ENCODE measurements at places on chromosomes 11 and 22. TPM values are rescaled to one million over a fixed set of nuclear protein-coding genes. Genes with fewer than 3 reads are reported as not detected.

- H3K4me1 ChIP-seq: peaks cover 4% of the 10 kb centered on the region
- no peaks in the 10 kb centered on the region for H3K27me3 ChIP-seq
- no peak for DNase-seq
- no peak overlapping the region for H3K4me3 ChIP-seq
- no peak overlapping the region for H3K27ac ChIP-seq
Measured at GRCh38 chr22:47221840-47222615, 459.6 kb downstream of the TBC1D22A start.

GRCh38 chr22:24510637-24511625, 15.8 kb downstream of the UPB1 start:
- no peak overlapping the region for H3K4me3 ChIP-seq
- H3K36me3 ChIP-seq: no peaks in the 10 kb centered on the region
- peaks cover 2% of the 10 kb centered on the region for H3K27me3 ChIP-seq
- no peak for DNase-seq

- H3K4me3 ChIP-seq: no peak overlapping the region
- H3K36me3 ChIP-seq: peaks cover 44% of the 10 kb centered on the region
- no peaks in the 10 kb centered on the region for H3K27me3 ChIP-seq
- peak overlapping the region; percentile 57 for H3K27ac ChIP-seq
- H3K4me1 ChIP-seq: peaks cover 51% of the 10 kb centered on the region
Measured at GRCh38 chr11:76792505-76793264, 9.5 kb downstream of the TSKU start.

DNA sequence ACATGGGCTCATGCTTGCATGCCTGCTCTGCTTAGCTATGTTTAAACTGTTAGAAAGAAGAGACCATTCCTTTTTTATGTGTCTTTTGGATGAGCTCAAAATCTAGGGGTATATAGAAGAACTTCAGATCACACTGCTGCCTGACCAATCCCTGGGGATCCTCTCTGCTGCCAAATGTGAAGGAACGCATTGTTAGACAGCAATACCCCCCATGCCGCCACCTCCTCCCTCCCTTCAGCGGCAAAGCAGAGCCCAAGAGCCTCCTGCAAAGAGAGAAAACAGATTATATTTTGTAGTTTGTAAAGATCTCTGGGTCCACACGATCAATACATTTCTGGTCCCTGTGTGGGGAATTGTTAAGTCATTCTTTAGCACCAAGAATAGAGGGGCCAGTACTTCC, 677.6 kb downstream of the NTM start:
- no peak overlapping the region for H3K27ac ChIP-seq
- DNase-seq: no peak
- H3K36me3 ChIP-seq: no peaks in the 10 kb centered on the region
- no peaks in the 10 kb centered on the region for H3K27me3 ChIP-seq
- no peak overlapping the region for H3K4me3 ChIP-seq

DNA sequence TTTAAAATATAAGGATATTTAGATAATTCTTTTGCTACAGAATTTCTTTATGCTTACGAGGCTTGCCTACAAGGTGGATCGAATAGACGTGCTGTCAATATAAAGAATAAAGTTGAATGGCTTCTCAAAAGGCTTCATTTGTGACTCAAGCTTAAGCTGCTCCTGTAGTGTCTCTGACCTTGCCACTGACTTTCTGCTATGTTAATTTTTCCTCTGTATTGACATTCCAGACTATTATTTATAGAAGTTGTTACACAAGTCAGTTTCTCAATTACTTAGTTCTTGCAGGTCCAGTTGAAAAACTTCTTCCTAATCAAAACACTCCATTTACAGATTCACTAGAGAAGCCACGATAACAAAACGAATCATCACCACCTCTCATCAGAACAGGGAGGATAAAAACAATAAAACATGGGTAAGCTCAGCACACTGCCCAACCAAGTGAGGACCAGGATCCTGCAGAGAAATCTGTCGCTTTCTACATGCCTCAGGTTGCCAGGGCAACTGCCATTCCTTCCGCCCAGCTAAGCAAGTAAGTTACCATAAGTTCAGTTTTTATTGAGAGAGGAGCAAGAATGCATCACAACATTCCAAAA, 39.0 kb upstream of the CHKA start:
- H3K4me3 ChIP-seq: no peak overlapping the region
- H3K4me1 ChIP-seq: peaks cover 4% of the 10 kb centered on the region
- H3K27me3 ChIP-seq: no peaks in the 10 kb centered on the region
- H3K27ac ChIP-seq: peak overlapping the region; percentile 50
- no peak for DNase-seq

DNA sequence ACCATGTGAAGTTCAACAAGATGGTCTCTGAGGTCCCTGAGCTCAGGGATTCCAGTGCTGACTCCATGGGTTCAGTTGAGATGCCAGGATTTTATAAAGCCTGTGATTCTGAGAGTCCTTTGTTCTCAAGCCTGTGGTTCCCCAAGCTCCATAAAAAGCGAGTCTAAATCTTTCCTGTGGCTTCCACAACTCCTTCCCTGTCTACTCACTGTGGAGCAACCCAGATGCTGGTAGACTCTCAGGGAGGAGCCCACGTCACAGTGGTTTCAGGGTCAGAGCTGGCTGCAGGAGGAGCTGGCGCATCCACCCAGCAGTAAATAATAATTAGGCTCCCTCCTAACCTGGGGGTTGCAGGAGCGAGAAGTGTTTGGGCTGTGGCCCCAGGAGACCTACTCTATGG, 2.0 kb upstream of the RELT start:
- H3K27me3 ChIP-seq: peaks cover 16% of the 10 kb centered on the region
- H3K4me1 ChIP-seq: peaks cover 12% of the 10 kb centered on the region
- no peak overlapping the region for H3K4me3 ChIP-seq

DNA sequence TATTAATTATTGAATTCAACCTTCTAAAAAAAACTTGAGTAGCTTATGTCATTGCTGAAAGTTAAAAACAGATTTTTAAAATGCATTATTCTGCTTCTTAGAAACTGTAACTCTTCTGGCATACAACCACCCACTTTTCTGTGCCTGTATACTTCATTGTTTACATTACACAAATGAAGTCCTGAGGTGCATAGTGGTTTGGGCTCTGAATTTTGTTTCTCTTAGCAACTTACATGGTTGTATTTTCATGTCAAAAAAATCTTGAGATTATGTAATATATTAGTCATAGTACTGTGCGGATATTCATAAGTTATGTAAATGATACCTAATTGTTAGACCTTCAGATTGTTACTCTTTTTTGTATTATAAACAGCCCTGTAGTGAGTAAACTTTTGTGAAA, 12.2 kb downstream of the SC5D start:
- no peak overlapping the region for H3K4me3 ChIP-seq
- no peak overlapping the region for H3K27ac ChIP-seq
- H3K27me3 ChIP-seq: no peaks in the 10 kb centered on the region

GRCh38 chr22:44213489-44214043, 32.8 kb downstream of the PARVG start:
- DNase-seq: no peak
- H3K27me3 ChIP-seq: peaks cover 2% of the 10 kb centered on the region
- no peak overlapping the region for H3K27ac ChIP-seq
- H3K36me3 ChIP-seq: 0 out of 2 replicates have a peak, but pooled peaks cover 3% of the 10 kb centered on the region

DNA sequence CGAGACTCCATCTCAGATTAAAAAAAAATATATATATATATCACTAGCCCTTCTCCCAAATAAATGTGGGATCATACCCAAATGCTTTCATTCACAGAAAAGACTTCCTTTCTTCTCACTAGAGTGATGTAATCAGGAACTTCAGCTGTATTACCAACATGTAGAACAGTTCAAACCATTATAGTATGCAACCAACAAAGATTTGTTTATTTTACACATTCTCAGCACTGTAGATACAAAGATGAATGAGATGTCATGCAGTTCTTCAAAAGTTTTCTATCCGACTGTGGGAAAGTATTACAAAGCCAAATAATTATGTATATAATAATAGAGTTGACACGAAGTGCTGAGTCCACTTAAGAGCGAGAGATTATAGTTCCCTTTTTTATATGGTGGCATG, 22.2 kb upstream of the ZNF143 start:
- no peaks in the 10 kb centered on the region for H3K4me1 ChIP-seq
- H3K27me3 ChIP-seq: no peaks in the 10 kb centered on the region
- H3K36me3 ChIP-seq: peaks cover 82% of the 10 kb centered on the region
- H3K4me3 ChIP-seq: no peak overlapping the region

The SLC5A1 gene
- total RNA-seq: not detected
